ENCODE measurements at places on chromosomes 16 and 17.

- DNase-seq = no peak
These were observed 6.9 kb upstream of the SCNN1G start for GRCh38 chr16:23175651-23176050.

DNA sequence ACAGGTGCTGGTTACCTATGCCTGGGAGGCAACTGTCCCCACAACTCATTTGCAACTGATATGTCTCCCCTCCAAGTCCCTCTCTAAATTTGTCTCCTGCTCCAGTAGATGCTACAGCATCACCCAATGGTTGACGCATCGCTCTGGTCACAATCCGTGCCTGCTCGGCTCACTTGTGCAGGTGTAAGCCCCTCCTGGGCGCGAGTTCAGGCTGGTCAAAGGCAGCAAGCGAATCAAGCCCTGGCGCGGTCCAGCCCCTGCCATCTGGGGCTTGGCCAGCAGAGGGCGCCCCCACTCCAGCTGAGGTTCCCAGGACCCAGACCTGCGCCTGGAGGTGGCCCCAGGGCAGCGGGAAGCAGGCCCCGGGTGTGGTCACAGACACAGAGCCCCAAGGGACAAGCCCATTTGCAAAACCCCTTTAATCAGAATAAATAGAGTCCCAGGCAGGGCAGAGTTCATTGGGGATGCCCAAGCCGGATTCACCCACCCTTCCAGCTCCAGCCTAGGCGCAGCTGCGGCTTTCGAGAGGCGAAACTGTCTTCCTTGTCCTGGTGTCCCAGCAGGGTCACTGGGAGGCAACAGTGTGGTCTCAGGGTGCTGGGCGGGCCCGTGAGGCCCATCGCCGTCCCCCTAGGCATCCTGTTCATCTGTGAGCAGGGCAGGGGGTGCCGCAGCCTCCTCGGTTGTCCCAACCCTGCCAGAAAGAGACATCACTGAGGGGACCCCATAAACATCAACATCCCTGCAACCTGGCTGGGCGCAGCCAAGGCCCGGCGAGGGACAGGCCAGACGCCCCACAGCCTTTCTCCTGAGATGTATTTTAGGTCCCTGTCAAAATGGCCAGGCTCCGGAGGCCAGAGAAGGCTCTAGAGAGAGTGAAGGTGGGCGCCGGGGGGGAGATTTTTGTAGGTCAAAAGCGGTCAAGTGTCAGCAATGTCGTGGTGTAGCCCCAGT, 15.8 kb downstream of the TMC6 start:
- DNase-seq = peak; percentile 78

- DNase-seq = no peak
These were observed 68.8 kb downstream of the CMIP start for GRCh38 chr16:81513204-81514040.

DNA sequence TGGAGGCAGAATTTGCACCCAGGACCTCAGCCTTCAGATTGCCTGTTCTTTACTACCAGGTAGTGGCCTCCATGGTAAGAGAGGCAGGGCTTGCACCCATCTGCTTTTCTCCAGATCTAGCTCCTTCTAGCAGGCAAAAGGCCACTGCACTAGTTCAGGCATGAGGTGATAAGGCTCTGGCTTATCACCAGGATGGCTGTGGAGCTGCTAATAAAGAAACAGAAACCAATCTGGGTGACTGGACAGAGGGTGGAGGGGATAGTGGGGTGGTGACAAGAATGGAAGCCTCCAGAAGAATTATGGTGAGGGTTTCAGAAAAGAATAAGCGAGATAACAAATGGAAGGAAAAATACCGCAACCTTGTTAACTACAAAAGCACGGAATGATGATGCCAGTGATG, 15.5 kb upstream of the SUPT4H1 start:
- DNase-seq = no peak

DNA sequence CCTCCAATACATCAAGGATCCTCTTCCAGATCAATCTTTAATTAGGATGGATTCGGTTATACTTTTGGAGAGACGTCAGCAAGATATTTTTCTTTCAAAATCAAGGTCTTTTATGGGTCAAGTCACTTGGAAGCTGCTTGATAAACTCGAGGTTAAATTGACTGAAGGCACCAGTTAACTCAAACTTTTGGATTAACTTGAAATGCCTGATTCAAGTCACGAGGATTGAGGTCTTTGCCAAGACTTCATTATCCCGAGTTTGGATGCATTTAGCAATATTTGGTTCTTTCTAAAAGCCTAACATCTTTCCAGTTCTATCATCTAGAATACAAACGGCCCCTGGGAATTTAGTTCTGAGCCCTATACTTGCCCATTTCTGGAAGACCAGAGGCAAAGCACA, 82.9 kb downstream of the MYH11 start:
- DNase-seq = no peak

- no peak for DNase-seq
These were observed 120.6 kb downstream of the USP22 start for GRCh38 chr17:20922128-20922670.

- no peak for DNase-seq
These were observed 88.8 kb upstream of the GSE1 start for GRCh38 chr16:85524365-85524629.

DNA sequence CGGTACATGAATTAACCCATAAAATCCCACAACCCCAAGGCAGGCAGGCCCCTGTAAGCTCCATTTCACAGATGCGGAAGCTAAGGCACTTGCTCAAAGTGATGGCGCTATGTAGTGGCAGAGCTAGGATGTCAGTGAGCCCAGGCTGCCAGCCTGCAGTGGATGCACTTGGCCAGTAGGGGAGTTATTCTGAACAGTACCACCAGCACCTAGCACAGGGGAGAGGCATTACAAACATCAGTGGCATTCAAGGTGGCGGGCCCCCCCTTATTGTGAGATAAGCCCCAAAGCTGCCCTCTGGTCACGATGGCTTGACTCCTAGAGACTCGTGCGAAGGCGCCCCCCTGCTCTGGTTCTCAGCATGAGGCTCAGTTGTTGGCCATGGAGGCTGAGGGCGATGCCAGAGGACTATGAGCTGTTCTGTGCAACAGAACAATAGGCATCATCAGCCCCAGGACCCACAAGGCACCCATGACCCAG, 33.8 kb downstream of the GTF3C1 start:
- DNase-seq = peak; percentile 13

- no peak for DNase-seq
These were observed 6.0 kb downstream of the RNF157 start for GRCh38 chr17:76234354-76234679.

- DNase-seq = no peak
These were observed 9.6 kb downstream of the G6PC3 start for GRCh38 chr17:44079877-44080821.
